RCC 7860 (cell line): ENCODE measurements at places on chromosomes 6 and 20.
A peak's percentile ranks its signal among the peaks of the same experiment; 100 is the strongest.

- DNase-seq, result no peak
These were observed 821.9 kb downstream of the GRIK2 start for GRCh38 chr6:102215425-102215824.

- DNase-seq, result no peak
These were observed 141.6 kb downstream of the TRIM27 start for GRCh38 chr6:28782113-28782673.

DNA sequence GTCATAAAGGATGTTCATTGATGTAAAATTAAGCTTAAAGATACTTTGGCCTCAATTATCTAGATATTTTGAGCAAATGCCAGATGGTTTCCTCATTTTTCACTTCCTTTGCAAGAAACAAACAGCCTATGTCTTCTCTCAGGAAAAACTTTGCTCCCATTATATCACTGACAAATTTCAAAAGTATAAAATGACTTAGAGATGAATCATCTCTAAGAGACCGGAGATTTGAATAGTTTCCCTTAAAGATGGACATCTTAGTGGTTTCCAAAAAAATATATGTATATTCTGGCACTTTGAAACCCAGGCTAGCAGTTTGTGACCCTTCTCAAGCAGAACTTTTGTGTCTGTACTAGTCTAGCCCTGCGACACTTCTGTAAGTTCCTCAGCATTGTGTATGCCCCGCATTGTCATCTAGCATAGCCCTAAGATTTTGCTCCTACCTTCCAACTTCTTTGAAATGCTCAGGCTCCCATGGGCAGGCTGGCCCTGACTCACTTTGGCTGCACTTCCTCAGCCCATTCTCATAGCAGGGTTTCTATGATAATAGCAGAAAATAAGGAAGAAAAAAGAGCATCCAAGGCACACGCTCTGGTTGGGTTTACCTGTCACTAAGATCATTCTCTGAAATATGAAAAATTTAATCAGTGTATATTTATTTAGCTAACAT is 25.7 kb upstream of the POU3F2 start:
- no peak for DNase-seq

DNA sequence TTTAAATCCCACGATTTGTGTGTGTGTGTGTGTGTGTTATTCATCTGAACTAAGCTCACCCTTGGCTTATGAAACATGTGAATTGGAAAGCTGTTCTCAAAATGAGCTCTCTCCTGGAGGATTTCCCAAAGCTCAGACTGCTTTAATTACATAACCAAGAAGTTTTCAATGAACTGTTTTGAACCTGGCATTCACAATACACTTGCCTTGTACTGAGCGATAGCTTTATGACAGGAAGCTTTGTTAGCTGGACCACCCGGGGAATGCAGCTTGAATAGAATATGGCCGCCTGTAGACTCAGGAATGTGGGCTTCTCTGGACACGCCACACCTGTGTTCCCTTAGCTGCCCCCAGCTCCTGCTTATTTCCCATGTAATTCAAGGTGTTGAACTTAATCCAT is 71.4 kb upstream of the PREP start:
- no peak for DNase-seq

- DNase-seq, result no peak
These were observed 59.2 kb upstream of the SLC22A23 start for GRCh38 chr6:3516092-3516491.

DNA sequence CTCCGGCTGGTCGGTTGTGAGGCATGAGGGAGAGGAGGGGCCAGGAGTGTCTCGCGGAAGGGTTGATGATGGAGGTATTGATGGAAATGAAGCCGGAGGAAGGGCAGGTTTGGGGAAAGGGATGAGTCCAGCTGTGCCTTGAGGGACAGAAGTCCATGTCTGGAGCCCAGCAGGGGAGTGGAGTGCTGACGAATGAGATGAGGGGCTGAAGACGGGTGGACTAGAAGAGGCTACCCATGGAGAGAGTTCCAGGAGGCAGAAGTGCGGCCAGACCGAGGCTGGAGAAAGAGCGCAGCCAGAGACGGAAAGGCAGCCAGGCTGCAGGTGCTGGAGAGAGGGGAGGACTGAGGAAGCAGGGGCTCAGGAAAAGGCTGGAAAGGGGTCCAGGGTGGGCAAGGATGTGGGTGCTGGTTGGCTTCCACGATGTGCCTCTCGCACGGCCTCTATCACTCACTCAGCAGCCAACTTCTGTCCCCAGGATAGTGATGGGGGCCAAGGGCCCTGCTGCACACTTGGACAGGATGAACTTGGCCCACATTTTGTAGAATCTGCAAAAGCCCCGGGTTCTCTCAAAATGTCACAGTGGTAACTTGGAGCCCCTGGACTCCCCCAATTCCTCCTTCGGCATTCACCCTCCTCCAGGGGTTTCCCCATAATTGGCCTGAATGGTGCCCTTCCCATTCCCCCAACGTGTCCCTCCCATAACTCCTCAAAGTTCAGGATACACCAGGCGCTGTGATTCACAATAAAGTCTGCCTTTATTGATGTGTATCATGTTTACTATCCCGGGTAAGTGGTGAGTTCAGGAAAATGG is 627 bp upstream of the EIF6 start:
- DNase-seq, result no peak

DNA sequence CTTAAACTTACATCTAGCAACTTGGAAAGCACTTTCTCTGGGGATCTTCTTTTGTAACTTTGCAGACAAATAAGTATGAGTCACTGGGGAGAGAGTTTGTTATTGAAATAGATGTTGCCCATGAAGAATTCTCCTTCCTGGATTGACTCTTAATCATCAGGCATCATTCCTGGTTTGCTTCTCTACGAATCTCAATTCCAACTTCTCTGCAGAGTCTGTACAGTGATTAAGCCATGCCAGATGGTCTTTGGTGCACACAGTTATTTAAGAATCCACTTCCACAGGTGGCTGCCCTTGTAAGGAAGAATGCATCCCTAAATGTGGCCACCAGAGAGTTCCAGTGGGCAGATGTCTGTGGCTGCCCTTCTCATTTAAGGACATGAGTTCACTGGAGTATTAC is 25.7 kb downstream of the MYCT1 start:
- peak; percentile 41 for DNase-seq

DNA sequence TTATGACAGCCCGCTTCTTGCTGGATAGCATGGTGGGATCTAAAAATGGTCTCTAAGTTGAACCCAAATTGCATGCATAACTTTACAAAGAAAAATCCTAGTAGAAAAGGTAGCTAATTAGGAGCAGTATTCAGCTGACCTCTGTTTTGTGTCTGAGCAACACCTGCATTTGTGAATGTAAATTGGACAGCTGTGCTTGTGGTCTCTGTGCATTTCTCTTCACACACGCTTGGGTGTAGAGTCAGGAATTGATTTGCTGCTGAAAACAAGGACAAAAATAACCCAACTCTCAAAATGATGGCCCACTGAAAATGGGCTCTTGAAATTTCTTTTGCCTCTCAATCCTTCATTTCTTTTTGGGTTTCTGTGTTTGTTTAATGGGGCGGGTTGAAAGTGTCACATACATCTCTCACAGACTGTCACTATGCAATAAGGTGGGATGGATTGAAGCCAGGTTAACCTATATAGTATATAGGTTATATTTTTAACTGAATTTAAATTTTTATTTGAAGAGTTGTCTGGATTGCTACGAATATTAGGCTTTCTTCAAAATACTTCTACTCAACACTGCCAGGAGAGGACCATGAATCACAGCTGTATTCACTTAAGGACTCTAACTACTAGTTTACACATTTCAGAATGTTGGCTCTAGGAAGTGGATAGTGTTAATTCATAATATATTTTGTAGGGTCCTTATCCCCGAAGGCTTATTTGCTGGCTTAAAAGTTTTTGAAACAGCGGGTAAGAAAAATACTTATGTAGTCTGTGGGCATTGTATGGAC is 46.5 kb downstream of the SOBP start:
- DNase-seq, result no peak

GRCh38 chr6:53199156-53199555 is 50.5 kb upstream of the GCM1 start:
- no peak for DNase-seq

- no peak for DNase-seq
These were observed 979 bp upstream of the SOD2 start for GRCh38 chr6:159693894-159694545.

GRCh38 chr6:170046791-170047626 is 243.9 kb downstream of the DLL1 start:
- no peak for DNase-seq

DNA sequence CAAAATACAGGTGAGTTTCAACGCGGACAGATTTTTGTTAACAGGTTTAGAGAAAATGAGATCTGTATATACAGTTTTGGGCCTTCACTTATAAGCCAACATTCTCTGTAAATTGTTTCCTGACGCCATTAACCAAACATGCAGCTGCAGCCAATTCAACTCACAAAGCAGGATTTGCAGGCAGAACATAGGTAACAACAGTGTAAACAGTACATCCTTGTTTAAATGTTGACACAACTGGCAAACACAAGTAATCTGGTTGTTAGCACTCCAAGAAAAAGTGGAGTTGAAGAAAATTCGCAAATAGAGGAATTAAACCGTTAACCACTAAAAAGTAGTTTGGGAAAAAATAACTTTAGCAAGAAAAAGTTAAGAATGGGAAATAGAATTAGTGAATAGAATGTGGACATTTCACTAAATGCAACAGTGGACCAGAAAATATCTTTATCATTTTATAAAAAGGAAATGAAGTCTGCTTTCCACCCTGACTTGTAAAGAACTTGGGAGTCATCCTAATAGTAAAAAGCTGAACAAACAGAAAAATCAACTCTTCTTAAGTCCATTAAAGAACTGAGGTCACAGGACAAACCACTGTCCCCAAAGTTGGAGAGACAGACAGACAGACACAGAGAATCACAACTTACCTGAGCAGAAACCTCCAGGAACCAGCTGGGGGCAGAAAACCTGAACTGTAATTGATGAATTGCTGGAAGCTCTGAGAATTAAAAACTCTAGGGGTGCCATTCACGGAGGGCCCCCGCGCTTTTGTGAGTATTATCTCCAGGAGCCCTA is 10.1 kb downstream of the SMIM28 start:
- no peak for DNase-seq
